A549 treated with GW870086 at 1 μM for 4 hours (cell line): ENCODE measurements at places on chromosomes 1 and 21. TPM values are rescaled to one million over a fixed set of nuclear protein-coding genes. Genes with fewer than 3 reads are reported as not detected.

CLCC1 gene
- total RNA-seq = 16.1 to 18.6 TPM (median 17.3 TPM) in 5 replicates

SYTL1 gene
- total RNA-seq = 0.25 to 1.0 TPM (median 0.54 TPM) in 5 replicates

ZSCAN20 gene
- total RNA-seq = 1.5 to 2.2 TPM (median 1.9 TPM) in 5 replicates

HMCN1 gene
- 0.01 to 0.43 TPM (median 0.04 TPM) in 4 of 5 replicates, not detected in the other for total RNA-seq

PTPN7 gene
- not detected in 5 replicates for total RNA-seq

SLC44A5 gene
- total RNA-seq = 0.03 to 0.07 TPM (median 0.05 TPM) in 4 of 5 replicates, not detected in the other

FAM78B gene
- total RNA-seq = 0.21 to 0.52 TPM (median 0.35 TPM) in 5 replicates

C1orf115 gene
- total RNA-seq = 4.5 to 6.4 TPM (median 5.8 TPM) in 5 replicates

LCE2B gene
- total RNA-seq = not detected in 5 replicates

LEPROT gene
- total RNA-seq = 37.3 to 48.8 TPM (median 42.4 TPM) in 5 replicates

PLA2G2C gene
- total RNA-seq = not detected in 5 replicates

AGT gene
- 0.07 to 0.29 TPM (median 0.17 TPM) in 4 of 5 replicates, not detected in the other for total RNA-seq

ADCY10 gene
- 0.12 to 0.22 TPM in 2 of 5 replicates, not detected in the others for total RNA-seq

CR1 gene
- total RNA-seq = not detected in 5 replicates

GBP6 gene
- not detected in 5 replicates for total RNA-seq

ELK4 gene
- 6.0 to 7.2 TPM (median 6.4 TPM) in 5 replicates for total RNA-seq

SPOCD1 gene
- 3.7 to 6.4 TPM (median 4.4 TPM) in 5 replicates for total RNA-seq

GPA33 gene
- total RNA-seq = not detected in 5 replicates

B3GALT2 gene
- total RNA-seq = not detected in 5 replicates

RAD54L gene
- total RNA-seq = 9.5 to 12.4 TPM (median 10.4 TPM) in 5 replicates

LYPD8 gene
- total RNA-seq = 0.10 to 0.12 TPM (median 0.12 TPM) in 4 of 5 replicates, not detected in the other

DYNLT5 gene
- total RNA-seq = not detected in 5 replicates

CFHR3 gene
- 0.08 to 0.20 TPM (median 0.15 TPM) in 4 of 5 replicates, not detected in the other for total RNA-seq

MCOLN3 gene
- total RNA-seq = 2.9 to 4.7 TPM (median 3.6 TPM) in 5 replicates

CD160 gene
- total RNA-seq = not detected in 5 replicates

PCAT6 gene
- 2.4 to 3.9 TPM (median 3.3 TPM) in 5 replicates for total RNA-seq

RGS13 gene
- not detected in 5 replicates for total RNA-seq

CD5L gene
- total RNA-seq = not detected in 5 replicates

C1orf185 gene
- not detected in 5 replicates for total RNA-seq

CYP4Z1 gene
- not detected in 5 replicates for total RNA-seq

SERINC2 gene
- 18.9 to 32.6 TPM (median 31.6 TPM) in 5 replicates for total RNA-seq

MTARC1 gene
- total RNA-seq = 7.9 to 9.4 TPM (median 8.5 TPM) in 5 replicates

CELA2A gene
- not detected in 5 replicates for total RNA-seq

SERPINC1 gene
- 0.11 to 0.16 TPM (median 0.13 TPM) in 3 of 5 replicates, not detected in the others for total RNA-seq

PGBD5 gene
- 0.35 to 0.66 TPM (median 0.42 TPM) in 5 replicates for total RNA-seq
